ENCODE measurements at places on chromosomes 4 and X.

- DNase-seq: no peak
Observed at GRCh38 chrX:53412446-53412845, 10.0 kb downstream of the SMC1A start.

- DNase-seq: no peak
Observed at GRCh38 chrX:40021647-40022046, 76.1 kb downstream of the BCOR start.

DNA sequence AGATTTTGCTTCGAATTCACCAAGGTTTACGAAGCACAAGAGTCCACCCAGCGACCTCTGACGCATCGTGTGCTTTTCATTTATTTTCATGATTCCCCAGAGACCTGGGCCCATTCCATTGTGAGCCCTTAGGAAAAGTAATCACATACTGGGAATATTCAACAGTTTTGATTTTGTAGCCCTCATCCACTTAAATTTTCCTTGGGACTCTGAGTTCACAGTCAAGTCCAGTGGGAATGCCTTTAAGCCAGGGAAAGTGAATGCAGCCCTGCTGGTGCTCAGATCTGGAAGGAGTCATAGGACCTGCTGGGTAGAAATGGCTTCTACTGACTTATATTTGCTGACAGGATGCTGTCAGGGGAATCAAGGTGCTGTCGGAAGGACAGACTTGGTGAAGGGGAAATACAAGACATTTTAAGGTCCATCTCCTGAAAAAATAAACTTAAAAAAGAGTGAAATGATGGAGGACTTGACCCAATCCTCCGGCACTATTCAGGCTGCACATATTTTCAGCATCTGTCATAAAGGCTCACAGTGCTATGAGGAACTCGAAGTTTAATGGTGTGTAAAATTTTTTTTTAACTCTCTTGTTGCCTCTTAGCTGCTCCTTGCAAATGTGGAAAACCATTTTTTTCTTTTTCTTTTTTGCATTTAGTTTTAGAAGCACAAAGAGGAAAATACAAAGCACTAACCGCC is 204.9 kb downstream of the MID1 start:
- peak; percentile 69 for DNase-seq

DNA sequence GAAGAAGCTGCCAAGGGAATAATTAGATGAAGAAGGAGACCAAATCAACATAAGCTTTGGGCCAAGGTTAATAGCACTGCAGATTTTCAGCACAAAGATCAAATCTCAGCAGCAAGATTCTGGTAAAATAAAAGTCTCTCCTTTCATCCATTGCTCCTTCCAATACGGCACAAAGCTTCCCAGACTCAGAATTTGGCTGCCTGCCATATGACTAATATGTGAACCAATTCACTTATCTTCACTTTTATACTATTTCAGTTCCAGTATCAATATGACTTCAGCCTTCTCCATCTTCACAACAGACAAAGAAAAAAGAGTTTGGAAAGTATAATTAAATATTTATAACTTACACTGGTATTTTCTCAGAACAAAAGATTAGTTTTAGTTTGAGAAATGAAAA is 978.3 kb upstream of the GRID2 start:
- peak; percentile 73 for DNase-seq

DNA sequence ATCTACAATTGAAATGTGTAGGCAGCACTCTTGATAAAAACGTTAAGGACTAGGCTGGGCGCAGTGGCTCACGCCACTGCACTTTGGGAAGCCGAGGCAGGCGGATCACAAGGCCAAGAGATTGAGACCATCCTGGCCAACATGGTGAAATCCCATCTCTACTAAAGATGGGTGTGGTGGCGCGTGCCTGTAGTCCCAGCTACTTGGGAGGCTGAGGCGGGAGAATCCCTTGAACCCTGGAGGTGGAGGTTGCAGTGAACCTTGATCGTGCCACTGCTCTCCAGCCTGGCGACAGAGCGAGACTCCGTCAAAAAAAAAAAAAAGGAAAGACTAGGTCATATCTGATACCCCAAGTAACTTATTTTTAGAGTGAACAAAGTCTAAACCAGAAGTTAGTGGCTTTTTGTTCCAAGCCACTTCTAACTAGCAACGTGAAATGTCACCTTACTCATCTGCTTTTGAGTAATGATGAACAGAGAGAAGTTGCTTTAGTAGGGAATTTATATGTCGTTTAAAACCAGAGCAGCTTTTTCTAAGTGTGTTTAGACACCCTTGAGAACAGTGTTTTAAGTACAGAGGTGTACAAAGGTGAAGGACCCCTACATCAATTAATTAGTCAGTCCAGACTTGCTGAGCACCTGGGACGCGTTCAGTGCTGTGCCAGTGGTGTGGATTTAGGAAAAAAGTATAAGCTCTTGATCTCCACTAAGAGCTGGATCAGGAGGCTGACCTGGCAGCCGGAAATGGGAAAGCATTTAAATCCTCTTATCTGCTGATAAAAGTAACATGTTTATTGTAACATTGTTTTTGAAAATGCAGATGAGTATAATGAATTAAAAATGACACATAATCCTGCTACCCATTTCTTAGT is 23.5 kb downstream of the SPRY1 start:
- DNase-seq: no peak

GRCh38 chr4:105186701-105187161 is 40.1 kb downstream of the TET2 start:
- DNase-seq: peak; percentile 69

DNA sequence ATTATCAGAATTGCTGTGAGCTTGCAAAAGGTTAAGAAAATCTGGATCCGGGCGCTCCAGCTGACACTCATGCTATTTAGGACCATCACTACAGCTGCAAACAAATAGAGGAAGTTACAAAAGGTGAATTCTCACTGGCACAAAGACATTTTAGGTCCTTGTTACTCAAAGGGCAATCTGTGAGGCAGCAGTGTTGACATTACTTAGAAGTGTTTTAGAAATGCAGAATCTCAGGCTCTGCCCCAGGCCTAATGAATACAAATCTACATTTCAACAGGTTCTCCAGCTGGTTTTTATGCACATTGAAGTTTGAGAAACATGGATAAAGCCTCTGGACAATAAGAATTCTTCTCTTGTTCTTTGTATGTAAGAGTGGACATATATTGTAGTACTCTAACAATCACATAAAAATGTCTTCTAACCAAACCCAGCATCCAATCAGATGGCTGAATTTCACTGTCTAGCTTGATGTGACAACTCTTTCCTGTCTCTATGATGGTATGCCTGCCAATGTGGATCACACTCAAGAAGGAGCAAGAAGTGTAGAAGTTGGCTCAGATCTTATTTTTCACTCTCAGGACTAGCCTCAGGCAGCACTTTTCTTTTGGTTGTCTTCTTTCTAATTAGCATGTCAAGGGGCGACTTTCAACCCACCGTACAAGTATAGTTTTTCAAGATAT is 18.8 kb downstream of the SLC7A11 start:
- DNase-seq: no peak

- no peak for DNase-seq
Observed at GRCh38 chr4:108695062-108695461, 44.7 kb downstream of the OSTC start.

DNA sequence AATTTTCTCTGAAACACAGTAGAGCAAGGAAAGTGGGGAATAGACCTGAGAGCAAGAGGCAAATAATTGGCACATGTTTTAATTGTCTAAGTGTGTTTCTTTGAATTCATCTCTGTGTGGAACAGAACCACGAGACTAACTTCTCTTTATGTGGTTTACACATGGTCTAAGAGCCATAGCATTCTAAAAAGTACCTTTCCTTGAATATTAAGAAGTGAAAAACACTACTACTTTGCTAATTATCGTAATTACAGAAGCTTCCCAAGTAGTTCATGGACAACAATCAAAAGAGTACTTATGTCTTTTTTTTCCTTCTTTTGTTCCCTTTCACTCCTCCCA is 2.9 kb upstream of the CYBB start:
- no peak for DNase-seq

DNA sequence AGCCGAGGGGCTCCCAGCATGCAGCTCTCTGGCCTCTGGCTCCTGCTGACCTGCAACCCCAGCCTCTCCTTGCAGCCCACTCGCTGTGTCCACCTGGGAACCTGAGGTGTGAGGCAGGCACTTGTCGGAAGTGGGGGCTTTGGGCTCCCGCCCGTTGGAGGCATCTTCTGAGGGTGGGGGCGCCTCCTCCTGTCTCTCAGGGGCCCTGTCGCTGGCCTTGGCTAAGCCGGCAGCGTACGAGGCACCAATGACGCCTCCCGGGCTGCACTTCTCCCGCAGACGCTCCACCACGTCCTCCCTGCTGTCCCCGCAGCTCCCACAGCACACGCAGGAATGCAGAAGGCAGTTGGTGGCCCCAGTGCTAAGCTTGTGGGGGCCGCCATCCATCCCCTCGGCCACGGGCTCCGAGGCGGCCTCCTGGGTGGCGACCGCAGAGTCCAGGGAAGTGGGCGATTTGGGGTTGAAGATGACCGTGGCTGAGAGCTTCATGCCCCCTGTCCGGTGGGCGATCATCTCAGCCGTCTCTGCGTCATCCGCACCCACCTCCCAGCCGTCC is 42.5 kb upstream of the MXD4 start:
- no peak for DNase-seq

DNA sequence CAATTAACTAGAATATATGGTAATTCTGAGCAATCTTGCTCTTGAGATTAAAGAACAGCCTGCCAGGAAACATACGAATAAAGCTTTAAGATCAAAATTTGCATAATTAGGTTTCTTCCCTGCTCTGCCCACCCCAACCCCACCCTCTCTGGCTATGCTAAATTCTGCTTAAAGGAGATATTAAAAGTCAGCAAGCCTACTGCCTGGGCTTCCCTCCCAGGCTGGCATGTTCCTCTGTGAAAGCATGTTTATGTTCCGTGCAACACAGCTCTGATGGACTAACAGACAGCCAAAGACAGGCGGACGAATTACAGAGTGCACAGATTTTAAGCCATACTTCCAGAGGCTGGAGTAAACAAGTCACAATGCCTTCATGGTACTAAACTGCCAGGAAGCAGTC is 28.4 kb downstream of the CD99L2 start:
- DNase-seq: no peak

DNA sequence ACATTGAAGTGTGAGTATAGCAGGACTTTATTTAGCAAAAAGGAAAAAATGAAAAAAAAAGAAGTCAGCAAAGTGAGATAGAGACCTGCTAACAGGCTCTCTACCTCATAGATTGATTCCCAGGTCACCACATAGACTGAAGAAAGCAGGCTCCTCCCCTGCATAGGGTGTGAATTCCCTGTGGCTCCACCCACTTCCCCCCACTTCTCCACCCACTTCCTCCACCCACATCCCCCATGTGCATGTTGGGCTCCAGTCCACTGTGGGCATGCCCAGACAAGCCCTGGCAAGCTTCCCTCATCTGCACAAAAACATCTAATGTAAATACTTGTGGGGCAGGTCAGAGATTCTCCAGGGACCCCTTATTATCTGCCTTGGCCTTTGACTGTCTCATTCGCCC is 97.8 kb downstream of the TMEM47 start:
- DNase-seq: peak; percentile 2

DNA sequence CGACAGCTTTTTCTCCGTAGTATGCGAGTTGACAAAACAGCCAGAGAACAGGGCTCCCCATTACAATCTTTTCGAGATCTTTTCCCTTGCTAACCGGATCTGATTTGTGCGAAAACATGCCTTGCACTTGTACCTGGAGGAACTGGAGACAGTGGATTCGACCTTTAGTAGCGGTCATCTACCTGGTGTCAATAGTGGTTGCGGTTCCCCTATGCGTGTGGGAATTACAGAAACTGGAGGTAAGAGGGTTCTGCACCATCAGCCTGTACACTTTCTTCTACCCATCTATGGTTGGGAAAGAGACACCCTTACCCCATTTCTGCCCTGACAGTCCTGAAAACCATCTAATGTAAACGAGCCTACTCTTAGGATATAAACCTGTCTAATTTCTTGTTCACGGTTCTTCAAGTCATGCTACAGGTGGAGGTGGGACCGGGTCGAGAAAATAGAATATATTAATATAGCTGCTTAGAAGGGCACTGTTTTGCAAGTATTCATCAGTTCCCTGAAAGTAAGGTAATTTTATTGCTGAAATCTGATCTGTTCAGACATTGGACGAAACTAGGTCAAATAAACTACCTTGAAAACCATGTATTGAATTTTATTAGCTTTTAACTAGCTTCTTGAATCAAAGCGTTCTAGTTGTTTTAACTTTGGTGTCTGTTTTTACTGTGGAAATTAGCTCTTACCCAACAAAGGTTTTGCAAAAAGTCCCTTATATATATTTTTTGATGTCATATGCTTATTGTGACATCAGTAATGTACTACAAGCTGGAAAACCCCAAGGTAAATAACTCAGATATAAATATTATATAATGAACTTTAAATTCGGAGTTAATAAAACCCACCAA is 869 bp downstream of the TMEM184C start:
- no peak for DNase-seq

DNA sequence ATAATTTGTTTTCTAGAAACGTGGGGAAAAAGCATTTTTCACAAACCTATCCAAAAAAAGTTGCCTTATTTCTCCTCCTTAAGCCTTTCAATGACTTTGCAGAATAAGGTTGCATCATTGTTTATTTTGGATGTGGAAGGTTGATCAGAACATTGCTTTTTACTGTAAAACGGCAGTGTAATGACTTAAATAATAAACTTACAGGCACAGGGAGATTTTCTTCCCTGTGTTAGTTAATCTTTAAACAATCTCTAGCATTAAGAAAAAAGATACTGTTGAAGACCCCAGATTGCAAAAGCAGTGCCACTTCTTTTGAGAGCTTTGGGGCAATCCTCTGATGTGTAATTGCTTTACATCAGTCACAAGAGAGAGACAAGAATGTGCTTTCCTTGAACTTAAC is 153.4 kb downstream of the ARX start:
- DNase-seq: peak; percentile 18

GRCh38 chr4:181677201-181677600 is 566.0 kb upstream of the TENM3 start:
- no peak for DNase-seq

GRCh38 chr4:183342541-183343533 is 20.6 kb upstream of the CLDN24 start:
- DNase-seq: no peak

- no peak for DNase-seq
Observed at GRCh38 chr4:182827954-182828353, 89.2 kb downstream of the DCTD start.

DNA sequence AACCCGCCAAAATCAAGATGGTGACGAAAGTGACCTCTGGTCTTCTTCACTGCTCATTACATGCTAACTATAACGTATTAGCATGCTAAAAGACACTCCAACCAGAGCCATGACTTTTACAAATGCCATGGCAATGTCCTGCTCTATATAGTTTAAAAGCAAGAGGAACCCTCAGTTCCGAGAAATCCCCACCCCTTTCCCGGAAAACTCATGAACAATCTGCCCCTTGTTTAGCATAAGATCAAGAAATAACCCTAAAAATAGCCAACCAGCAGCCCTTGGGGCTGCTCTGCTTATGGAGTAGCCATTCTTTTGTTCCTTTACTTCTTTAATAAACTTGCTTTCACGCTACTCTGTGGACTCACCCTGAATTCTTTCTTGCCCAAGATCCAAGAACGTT is 463.5 kb upstream of the FAM241A start:
- no peak for DNase-seq

- no peak for DNase-seq
Observed at GRCh38 chr4:76494871-76495590, 60.0 kb downstream of the SHROOM3 start.

- DNase-seq: no peak
Observed at GRCh38 chr4:99825272-99825671, 8.6 kb downstream of the DAPP1 start.

Data from astrocyte (in vitro differentiated cells and primary cell).